Fibroblast of skin of back (primary cell): ENCODE measurements at places on chromosomes 11 and 22.
A peak's percentile ranks its signal among the peaks of the same experiment; 100 is the strongest.

DNA sequence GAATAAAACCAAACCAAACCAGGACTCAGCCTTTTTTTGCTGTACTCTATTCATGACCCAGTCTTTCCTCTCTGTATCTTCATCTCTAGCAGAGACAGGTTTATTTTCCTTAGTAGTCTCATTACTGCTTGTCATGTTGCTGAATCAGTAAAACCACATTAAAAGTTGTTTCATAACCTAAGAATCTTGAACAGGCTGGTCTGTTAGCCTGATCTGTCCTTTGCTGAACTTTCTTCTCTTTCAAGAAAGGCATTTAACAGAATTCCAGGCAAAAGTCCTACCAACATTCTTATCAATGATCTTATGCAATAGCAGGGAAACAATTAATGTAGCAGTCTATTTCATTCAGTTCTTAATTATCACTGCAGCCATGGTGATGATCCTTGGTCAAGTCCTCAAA is 197.7 kb downstream of the CASP12 start:
- peak; percentile 24 for DNase-seq

GRCh38 chr11:134815404-134815803 is 403.4 kb upstream of the B3GAT1 start:
- DNase-seq, result no peak

DNA sequence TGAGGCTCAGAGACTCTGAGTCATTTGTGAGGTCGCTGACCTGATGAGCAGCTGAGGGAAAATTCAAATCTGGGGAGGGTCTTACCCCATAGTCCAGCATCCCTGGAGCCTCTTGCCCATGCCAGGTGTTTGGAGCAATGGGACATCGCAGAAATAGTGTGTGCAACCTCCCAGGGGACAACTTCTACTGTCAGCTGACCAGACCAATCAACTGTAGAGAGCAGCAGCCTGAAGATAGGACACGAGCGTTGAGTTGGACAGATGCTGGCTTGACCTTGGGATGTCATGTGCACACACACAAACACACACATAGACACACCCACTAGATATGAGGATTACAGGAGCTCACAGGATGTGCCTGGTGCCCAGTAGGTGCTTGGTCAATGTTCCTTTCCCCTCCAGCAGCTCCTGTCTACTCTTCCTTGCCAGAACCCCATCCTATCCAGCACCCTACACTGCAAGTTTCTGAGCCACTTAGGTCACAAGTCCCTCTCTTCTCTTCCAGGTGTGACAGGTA is 59.1 kb upstream of the MPEG1 start:
- no peak for DNase-seq

DNA sequence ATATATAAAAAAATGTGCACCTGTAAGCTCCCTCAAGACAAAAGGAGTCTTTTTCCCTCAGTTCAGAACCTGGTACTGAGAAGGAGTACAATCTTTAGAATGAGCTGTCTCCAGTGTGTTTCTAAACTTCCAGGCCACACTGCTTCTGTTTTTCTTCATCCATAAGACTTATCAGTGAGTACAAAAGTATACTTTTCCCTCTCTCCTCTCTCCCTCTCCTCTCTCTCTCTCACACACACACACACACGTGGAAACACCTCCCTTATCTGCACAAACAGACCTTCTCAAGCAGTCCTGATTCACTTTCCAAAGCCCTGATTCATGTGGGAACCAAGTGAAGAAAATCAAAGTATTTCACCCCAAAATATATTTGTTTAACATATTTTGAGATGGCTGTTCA is 220.7 kb upstream of the UBASH3B start:
- DNase-seq, result no peak

- peak; percentile 39 for DNase-seq
Observed at GRCh38 chr22:22884010-22884887, 3.4 kb upstream of the IGLL5 start.

GRCh38 chr11:84091212-84091986 is 805.2 kb upstream of the CCDC90B start:
- DNase-seq, result no peak

DNA sequence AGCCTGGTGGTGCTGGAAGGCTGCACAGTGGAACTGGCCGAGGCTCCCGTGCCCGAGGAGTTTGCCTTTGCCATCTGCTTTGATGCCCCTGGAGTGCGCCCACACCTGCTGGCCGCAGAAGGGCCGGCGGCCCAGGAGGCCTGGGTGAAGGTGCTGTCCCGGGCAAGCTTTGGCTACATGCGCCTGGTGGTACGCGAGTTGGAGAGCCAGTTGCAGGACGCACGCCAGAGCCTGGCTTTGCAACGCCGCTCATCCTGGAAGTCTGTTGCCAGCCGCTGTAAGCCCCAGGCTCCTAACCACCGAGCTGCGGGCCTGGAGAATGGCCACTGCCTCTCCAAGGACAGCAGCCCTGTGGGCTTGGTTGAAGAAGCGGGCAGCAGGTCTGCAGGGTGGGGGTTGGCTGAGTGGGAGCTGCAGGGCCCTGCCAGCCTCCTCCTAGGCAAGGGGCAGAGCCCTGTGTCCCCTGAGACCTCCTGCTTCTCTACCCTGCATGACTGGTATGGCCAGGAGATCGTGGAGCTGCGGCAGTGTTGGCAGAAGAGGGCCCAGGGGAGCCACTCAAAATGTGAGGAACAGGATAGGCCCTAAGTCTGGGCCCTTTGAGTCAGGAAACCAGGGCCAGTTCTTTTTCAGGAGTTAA is 1.9 kb upstream of the SMDT1 start:
- no peak for DNase-seq

DNA sequence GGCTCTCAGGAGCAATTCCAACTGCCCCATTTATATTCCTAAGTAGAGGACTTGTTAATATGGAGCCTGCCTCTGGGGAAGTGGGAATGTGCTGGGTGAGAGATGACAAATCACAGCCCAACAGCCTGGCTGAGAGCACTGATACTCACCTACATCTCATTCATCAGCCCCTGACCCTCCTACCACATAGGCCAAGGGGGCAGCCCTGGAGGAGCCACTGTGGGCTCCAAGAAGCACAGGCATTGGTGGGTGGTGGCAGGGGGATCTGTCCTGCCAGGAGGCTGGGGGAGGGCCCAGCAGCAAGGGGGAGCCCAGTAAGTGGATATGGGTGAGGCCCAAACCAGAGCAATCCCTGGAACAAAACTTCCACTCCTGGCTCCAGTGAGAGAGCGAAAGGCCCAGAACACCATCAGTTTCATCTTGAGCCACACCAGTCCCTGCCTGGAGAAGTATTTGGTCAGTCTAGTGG is 79.7 kb downstream of the BUD13 start:
- no peak for DNase-seq

DNA sequence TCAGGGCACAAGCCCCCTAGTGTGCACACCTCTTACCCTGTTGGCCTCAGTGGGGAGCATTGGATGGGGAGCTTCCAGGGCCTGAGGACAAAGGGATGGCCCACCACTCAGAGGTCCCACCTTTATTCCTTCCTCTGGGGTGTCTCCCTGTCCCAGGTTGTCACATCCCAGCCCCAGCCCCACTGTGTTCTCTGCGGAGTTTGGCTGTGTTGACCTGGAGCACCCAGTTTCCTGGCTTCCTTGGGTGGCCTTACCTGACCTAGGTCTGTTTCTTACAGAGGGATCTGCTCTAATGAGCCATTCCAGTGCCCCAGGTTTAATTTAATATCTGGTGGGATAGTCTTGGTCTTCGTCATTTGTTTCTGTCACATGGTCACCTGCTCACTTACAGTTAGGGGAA is 38.8 kb upstream of the HORMAD2 start:
- no peak for DNase-seq

DNA sequence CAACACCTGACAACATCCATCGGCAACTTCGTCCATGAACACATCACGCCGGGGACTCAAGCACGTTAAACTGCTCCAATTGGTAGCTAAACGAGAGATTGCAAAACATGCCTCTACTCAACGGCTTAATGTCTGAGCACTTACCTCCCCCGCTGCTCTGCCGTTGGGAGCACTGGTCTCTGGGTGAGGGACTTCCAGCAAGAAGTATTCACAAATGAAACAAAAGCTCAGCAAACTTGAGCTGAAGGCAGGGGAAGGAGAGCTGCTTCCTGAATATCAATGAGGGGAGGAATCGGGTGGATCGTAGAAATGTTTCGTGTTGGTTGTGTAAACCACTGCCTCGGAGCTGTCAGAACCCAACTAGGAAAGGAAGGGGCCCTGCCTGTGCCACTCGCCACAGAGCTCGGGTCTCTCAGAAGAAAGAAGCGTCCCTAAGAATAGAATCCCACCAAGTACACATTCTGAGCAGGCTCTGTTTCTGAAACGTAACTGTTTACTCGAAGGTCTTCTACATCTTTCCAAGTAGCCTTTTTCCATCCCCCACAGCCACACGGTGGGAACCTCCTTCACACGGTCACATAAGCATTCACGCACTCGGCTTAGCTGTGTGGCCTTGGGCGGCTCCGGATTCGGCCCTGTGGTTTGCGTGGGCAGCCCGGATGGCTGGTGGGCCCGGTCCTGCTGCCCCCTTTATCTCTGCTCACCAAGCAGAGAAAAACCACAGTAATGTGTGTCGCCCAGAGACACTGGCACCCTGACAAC is at the start of gene MLC1:
MLC1 (minus strand) TSS at position 216 of the 762 bp plus-strand sequence. CDS start 524 bp downstream, outside the sequence.
- no peak for DNase-seq

- DNase-seq, result peak; percentile 29
Observed at GRCh38 chr11:46335890-46336562, 11.2 kb upstream of the DGKZ start.

DNA sequence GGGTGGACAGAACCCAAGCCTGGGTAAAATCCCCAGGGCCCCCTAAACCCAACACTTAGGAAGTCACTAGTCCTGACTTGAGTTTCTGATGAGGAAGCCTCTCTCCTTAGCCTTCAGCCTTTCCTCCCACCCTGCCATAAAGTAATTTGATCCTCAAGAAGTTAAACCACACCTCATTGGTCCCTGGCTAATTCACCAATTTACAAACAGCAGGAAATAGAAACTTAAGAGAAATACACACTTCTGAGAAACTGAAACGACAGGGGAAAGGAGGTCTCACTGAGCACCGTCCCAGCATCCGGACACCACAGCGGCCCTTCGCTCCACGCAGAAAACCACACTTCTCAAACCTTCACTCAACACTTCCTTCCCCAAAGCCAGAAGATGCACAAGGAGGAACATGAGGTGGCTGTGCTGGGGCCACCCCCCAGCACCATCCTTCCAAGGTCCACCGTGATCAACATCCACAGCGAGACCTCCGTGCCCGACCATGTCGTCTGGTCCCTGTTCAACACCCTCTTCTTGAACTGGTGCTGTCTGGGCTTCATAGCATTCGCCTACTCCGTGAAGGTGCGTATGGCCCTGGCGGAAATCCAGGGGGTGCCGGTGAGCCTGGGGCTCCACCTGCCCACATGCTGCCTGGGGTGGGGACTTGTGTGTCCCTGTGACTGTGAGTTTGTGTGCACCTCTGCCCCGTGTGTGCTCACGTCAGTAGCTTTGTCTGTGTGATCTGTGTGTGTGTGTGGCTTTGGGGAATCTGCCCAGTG is at the start of gene IFITM1:
IFITM1 (plus strand) TSS at position 254 of the 767 bp plus-strand sequence; CDS start at position 385, 131 bp downstream.
- peak; percentile 71 for DNase-seq

DNA sequence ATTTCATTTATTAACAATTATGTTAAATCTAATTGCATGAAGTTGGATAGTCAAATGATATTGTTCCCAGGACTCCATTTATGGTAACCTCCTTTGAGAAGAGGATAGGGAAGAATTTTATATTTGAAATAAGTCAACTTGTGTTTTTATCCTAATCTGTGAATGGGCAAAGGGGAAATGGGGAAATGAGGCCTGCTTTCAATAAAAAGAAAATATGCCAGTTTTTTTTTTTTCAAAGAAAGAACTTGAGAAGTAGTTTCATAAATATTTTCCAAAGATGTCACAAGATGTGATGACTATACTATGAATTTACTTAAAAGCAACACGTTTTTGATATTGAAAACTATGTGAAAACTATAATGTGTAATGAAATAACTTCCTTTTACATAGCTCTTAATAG is 201.8 kb downstream of the TMEM135 start:
- DNase-seq, result no peak

GRCh38 chr22:30782613-30783012 is 87.9 kb downstream of the OSBP2 start:
- peak; percentile 30 for DNase-seq

GRCh38 chr11:86575208-86575855 is 97.1 kb downstream of the ME3 start:
- peak; percentile 77 for DNase-seq

DNA sequence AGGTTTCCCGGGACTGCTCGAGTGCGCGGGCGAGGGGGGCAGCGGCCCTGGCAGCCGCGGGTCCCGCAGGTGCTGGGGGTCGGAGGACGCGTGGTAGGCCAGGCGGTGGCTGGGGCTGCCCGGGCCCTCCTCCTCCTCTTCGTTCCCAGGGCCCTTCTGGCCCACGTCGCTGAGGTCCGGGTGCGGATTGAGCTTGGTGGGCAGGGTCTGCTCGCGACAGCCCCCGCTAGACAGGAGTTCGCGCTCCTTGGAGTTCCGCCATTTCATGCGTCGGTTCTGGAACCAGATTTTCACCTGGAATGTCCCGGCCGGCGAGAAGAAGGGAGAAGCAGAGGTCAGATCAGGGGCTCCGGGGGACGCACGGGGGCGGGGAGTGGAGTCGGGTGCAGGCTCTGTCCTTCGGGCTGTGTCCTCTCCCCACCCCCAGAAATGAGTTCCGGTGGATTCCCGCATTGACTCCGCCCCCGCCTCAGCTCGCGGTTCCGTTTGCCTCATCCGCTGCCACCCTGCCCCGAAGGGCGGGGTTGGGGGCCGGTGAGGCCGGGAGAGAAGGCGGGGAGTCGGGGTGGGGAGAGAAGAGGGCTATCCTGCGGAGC is 3.9 kb downstream of the DBX1 start:
- DNase-seq, result no peak

DNA sequence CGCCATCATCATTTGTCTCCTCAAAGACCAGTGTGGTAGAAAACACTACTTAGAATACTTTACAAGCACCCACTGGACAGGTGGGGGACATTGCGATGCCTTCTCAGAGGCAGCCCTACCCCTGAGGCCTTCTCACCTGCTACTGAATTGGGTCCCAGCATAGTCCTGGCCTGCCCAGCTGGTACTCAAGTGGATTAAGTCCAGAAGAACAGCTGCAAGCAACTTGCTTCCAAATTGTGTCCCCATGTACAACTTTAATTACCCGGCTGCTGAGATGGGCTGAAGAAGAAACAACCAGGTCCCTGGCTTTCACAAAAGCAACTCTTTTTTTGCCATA is 12.3 kb downstream of the ABTB2 start:
- DNase-seq, result no peak

DNA sequence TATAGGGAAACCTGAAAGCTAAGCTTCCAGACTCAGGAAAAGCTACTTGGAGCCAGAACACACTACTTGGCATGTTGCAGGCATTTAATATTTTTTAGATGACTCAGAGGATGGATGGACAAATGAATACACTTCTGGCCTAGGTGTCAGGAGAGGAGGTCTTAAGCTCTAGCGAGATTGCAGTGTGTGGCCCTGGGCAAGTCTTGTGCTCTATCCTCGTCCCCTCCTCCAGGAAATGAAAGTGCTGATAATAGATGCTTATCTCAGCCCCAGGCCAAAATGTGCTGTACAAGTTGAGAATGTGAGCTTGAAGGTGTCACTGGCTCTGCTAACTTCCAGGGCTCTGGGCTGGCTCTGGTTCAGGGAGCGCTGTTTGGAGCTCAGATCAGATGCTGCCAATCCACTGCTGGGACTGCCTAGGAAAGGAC is 136.3 kb downstream of the PKNOX2 start:
- DNase-seq, result peak; percentile 77

GRCh38 chr11:14544611-14545010 is 24.4 kb upstream of the PSMA1 start:
- no peak for DNase-seq
